ENCODE measurements at places on chromosomes 3 and 15.

GRCh38 chr3:51382947-51383578, 2.0 kb upstream of the MANF start:
- DNase-seq, result no peak

GRCh38 chr3:194301730-194302129, 49.4 kb downstream of the CPN2 start:
- DNase-seq, result no peak

DNA sequence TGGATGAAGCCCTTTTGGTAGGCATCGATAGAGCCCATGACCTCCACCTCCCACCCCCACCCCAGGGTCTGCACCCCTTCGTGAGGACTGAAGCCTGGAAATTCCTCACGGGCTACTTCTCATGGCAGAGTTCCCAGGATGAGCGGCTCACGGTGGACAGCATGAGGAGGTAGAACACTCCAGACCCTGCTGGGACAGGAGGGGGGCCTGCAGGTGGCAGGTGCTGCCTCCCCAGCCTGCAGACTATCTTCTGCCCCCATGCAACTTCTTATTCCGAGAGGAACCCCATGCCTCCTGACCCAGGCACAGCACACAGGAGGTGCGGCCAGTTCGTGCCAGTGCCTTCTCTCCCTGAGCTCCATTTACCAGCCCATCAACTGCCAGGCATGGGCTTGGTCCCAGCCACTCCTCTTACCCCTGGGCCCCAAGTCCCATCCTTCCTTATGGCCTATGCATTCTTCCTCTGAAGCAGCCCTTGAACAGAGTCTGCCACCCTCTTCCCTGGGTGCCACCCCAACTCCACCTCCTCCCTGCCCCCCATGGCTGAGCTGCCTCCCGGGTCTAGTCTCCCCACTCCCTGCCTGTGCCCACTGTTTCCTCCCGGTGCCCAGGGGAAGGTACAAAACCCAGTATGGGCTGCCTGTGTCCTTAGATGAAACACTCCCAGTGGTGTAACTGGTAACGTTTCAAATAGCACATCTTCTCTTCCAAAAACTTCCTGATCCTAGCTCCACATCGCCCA, 8.4 kb downstream of the TBC1D21 start:
- no peak for DNase-seq

- no peak for DNase-seq
Measured at GRCh38 chr3:48477959-48478520, 25.9 kb downstream of the SHISA5 start.

- no peak for DNase-seq
Measured at GRCh38 chr15:73291441-73291840, 77.3 kb downstream of the HCN4 start.

DNA sequence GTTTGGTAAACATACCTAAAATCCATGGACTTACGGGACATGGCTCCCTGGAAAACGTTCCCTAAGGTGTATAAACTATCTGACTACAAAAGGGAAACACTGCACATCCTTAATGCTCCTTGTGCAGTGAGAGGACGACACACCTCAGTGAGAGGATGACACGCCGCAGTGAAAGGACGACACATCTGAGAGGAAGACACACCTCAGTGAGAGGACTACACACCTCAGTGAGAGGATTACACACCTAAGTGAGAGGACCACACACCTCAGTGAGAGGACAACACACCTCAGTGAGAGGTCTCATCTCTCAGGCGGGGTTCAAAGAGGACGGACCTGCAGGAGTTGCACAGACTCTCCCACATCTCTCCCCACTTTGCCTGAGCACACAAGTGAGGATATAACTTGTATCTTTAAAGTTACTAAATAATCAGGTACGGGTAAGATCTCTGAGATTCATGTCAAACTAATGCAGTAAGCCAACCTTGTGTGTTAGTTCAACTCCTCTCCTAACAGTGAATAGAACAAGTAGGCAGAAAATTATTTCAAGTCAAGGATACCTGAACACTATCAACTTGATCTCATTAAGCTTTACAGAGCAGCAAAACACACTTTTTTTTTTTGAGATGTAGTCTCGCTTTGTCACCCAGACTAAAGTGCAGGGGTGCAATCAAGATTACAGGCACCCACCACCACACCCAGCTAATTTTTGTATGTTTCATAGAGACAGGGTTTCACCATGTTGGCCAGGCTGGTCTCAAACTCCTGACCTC, 32.1 kb downstream of the HERC2 start:
- no peak for DNase-seq

DNA sequence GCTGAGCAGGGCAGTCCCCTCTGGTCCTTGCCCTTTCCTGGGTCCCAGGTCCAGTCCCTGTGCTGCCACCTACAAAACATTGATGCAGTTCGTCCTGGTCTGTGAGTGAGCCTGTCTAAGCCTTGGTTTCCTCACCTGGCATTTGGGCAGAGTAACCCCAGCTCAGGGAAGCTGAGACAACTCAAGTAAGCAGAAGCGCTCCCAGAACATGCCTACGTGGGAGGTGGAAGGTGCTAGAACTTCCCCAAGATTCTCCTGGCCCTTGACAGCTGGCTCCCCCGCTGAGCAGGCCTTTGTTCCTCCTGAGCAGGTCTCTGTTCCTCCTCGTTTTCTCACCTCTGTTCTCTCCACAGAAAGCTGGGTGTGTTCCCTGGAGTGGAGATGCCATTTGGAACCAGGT, 30.5 kb downstream of the PRR20G start:
- DNase-seq, result no peak

- no peak for DNase-seq
Measured at GRCh38 chr3:190366133-190366532, 21.8 kb upstream of the CLDN16 start.

GRCh38 chr15:57089815-57090495, 171.5 kb downstream of the TCF12 start:
- no peak for DNase-seq

DNA sequence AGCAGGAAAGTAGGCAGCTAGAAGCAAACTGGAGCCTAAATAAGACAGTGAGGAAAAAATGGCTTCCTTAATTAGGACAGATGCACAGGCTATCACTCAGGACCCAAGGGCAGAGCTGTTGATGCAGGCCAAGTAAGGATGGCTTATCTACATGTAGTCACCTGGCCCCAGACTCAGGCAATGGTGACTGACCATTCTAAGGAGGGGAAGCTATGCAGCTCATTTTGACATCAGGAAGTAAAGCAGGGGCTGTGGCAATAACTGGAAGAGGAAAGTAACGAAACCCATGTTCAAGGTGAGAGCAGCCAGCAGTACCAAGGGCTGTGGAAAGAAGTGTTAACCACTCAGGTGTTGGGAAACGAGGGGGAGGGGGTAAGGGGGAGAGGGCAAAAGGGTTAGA, 16.2 kb downstream of the ACAD11 start:
- no peak for DNase-seq

- no peak for DNase-seq
Measured at GRCh38 chr15:101078669-101079323, 159.6 kb downstream of the LRRK1 start.

GRCh38 chr3:100376301-100376700, 24.6 kb downstream of the TOMM70 start:
- DNase-seq, result no peak

- no peak for DNase-seq
Measured at GRCh38 chr15:78402061-78402610, 35.9 kb upstream of the IREB2 start.

- peak; percentile 8 for DNase-seq
Measured at GRCh38 chr3:1183320-1184048, 90.7 kb downstream of the CNTN6 start.

DNA sequence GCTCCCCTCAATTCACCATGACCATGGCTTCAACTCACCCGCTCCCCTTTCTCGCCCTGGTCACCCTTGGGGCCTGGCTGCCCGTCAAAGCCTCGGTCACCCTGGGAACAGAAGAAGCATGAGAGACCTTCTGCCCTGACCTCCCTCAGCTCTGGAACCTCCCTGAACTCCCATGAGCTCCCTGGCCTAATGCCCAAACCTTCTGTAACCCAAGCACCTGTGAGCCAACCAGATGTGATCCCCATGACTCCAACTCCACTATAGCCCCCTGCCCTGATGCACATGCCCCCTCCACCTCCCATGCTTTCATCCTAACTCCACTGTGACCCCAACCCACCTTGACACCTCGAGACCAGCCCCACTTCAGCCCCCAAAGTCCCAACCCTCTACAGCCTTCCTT, 3.5 kb upstream of the UCN2 start:
- no peak for DNase-seq

GRCh38 chr3:104126463-104126862, 1240.2 kb upstream of the ALCAM start:
- DNase-seq, result no peak

DNA sequence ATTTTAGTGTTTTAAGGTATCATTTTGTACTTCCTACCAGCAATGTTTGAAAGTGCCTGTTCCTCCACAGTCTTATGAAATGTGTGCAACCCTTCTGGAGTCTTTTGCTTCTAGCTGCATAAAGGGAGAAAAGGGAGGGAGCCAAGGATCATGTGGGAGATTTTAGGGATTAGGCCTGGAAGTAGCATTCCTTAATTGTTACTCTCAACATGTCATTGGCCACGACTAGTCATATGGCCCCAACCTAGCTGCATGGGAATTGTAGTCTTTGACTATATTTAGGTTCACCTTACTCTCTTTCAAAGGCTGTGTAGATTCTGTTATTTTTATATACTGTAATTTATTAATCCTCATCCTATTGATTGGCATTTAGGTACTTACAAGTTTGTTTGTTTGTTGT, 14.9 kb downstream of the CRTAP start:
- DNase-seq, result peak; percentile 41

- DNase-seq, result no peak
Measured at GRCh38 chr3:45280232-45280631, 54.1 kb upstream of the TMEM158 start.

DNA sequence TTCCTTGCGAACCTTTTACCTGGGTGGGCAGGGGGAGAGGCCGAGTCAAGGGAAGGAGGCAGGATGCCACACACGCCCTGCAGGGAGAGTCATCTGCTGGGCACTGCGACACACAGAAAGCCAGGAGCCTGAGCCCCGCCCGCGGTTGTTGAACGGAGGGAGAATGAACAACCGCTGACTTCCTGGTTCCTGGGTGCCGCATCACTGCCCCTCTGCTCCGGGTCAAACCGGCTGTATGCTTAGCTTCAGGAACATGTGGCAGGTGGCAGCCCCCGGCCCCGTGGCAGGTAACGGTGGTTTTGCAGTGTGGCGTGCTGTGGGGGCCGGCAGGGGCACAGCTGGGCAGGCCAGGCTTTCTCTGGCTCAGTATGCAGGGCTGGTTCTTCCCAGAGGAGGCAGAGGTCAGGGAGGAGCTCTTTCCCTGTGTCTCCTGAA, 33.4 kb downstream of the APBA2 start:
- no peak for DNase-seq

GRCh38 chr15:78434134-78434533, 3.9 kb upstream of the IREB2 start:
- DNase-seq, result no peak

DNA sequence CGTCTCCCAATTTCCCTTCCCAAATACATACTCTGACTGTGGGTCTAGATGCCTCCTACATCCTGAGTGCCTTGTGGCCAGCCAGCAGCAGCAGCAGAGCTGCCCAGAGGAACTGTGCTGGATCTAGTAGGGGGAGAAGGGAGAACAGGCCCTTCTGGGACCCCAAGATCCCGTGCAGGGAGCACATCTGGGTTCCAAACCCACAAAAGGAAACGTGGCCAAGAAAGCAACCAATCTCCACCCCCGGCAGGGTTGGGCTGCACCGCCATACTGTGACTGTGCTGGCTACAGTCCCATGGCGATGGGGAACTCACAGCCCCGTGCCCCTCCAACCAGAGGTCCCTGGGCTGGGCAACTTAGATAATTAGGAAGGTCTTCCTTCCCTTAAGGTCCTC, 86.3 kb downstream of the PPCDC start:
- DNase-seq, result no peak

DNA sequence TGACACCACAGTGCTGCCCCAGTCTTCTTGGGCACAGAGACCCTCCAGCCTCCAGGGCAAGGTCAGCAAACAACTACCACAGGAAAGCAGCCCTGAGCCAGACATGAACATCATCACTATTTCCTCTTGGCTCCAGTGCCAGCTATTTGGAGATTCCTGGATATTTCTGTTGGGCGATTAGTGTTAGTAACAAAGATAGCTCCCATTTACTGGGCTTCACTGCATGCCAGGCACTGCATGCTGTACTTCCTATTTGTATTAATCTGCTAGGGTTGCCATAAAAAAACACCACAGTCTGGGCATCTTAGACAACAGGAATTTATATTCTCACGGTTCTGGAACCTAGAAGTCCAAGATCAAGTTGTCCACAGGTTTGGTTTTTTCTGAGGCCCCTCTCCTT, 255.1 kb upstream of the STT3B start:
- no peak for DNase-seq

- DNase-seq, result no peak
Measured at GRCh38 chr15:63243776-63244175, 33.6 kb upstream of the APH1B start.

GRCh38 chr3:52197842-52198625, at the start of gene ALAS1:
TSS of gene ALAS1 (plus strand) at chr3:52198160. CDS start at chr3:52199242, 1,082 bp downstream.
- peak; percentile 99 for DNase-seq

DNA sequence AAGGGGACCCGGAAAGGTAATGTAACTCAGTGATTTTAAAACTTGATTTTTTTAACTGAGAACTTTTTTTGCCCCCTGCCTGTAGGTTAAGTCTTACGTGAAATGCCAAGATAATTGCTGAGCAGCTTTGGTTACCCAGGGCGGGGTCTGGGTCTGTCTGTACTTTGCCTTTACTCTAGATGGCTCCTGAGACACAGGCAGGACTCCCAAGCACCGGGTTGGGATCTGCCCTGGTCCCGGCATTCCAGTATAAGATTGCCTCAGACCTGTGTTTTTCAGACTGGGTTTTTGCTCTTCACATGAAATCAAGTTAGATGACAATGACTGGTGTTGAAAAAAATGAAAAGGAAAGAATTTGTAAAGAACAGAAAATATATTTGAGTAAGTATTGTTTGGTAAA, 40.3 kb downstream of the WDR76 start:
- no peak for DNase-seq

DNA sequence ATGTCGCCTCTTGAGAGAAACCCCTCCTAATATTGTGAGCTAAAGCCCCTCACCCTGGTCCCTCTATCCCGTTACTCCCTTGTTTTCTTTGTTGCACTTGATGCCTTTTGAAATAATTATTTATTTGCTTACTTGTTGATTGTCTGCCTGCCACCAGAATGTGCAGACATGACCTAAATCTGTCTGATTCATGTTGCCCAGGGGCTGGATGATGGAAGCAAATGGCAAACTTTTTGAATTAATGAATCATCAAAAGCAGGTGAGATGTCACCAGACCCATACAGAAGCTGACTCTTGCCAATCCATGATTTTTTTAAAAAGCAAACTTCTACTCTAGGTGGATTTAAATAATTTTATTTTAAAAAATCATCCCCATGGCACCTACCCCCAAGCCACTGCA, 49.3 kb downstream of the GRIP2 start:
- no peak for DNase-seq

- no peak for DNase-seq
Measured at GRCh38 chr3:117407317-117407716, 697.7 kb downstream of the TUSC7 start.

- no peak for DNase-seq
Measured at GRCh38 chr15:39998511-39999077, 40.4 kb downstream of the SRP14 start.

DNA sequence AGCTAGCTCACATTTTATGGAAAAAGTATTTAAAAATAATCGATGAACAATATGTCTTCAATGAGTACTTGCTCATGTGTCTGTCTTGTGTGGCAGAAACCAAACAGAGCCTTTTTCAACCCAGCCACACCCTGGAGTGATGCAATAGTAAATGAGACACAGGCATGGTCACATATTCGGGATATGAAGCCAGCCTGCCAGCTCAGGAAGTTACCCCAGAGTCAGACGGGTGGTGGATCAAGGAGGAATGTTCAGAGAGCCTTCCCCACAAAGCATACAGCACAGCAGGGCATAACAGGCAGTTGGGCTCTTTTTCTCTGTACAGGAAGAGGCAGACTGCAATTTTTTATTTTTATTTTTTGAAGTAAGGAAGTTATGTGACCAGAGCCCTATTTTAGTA, 27.3 kb downstream of the LARP6 start:
- peak; percentile 76 for DNase-seq

All from AG08396 (cell line).